Ovary (tissue), 10 donors: ENCODE measurements at places on chromosomes 2 and 18. TPM values are rescaled to one million over a fixed set of nuclear protein-coding genes. Genes with fewer than 3 reads are reported as not detected.

Gene CFAP210
- 1.9 TPM for total RNA-seq

DNA sequence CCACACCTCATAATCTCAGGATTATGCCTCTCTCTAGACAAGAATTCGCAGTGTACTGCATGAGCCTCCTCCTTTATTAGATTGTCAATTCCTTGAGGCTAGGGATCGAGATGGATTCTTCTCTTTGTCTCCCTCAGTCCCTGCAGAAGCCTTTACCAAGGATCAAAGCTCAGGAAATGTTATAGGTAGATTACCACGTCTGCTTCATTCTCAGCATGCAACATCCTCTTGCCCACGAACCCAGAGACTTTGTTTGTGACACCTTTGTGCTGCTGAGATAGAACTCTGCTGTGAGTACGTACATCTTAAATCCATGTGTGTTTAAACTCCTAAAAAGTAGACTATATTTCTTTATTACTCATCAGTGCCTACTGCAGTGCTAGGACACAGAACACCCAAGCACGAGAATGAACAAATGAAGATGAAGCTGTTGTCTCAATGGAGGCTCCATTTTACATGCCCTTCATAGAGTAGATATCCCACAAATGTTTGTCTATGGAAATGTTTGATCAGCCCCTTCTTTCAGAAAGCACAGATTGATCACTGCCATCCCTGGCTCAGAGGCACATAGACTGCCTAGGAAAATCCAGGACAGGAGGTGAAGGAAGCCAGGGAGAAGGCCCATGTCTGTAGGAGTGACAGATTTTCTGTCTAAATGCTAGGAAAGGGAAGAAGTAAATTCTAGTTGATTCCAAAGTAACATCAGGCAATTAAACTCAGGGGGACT, 98.8 kb upstream of the KLHL29 start:
- no peak for DNase-seq

- no peak for DNase-seq
Measured at GRCh38 chr18:63058521-63058920, 261.0 kb downstream of the BCL2 start.

DNA sequence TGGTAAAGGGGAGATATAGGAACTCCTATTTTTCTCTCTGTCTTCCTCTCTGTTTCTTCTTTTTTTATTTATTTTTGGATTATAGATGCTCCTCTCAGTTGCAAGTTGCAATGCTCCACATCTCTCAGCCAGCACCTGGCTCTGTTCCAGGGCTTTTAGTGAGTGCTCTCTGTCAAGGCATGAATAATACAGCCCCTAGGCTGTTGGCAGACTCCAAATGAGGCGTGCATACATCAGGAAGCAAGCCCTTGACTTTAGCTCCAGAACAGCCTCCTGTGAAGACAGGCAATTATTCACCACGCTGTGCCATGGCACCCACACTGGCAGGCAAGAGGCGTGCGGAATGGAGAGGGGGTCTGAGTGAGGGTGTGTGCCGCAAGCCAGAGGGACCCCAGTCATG, 228.1 kb upstream of the PXDN start:
- DNase-seq: no peak

- no peak for DNase-seq
Measured at GRCh38 chr18:13236411-13236810, 17.9 kb downstream of the LDLRAD4 start.

DNA sequence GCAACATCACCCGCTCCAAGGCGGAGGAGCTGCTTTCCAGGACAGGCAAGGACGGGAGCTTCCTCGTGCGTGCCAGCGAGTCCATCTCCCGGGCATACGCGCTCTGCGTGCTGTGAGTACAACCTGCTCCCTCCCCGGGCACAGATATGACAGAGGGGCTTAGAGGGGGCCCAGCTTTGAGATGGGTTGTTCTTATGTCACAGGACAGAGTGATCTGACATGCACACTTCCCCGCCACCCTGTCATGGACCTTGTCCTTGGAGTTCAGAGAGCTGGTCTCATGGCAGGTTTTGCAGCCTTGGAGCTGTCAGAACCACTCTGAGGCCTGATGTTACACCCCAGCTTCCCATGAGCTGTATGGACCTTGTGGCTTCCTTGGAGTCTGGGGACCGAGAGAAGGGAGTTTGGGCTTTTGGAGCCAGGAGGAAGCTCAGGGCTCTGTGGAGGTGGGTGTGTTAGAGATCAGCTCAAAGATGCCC, 398 bp downstream of the INPP5D start:
- DNase-seq: no peak

DNA sequence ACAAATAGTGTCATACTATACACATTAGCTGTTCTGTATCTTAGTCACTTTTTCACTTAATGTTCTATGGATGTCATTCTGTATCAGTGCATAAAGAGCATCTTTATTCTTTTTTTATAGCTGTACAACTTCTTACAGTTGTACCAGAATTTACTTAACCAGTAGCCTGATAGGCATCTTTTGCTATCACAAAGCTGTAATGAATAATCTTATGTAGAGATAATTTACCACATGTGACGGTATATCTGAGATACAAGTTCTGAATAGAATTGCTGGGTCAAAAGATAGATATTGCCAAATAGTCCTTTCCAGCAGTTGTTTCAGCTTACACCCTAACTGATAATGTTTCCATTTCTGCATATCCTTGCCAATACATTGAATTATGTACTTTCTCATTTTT, 70.0 kb downstream of the PTRHD1 start:
- no peak for DNase-seq

DNA sequence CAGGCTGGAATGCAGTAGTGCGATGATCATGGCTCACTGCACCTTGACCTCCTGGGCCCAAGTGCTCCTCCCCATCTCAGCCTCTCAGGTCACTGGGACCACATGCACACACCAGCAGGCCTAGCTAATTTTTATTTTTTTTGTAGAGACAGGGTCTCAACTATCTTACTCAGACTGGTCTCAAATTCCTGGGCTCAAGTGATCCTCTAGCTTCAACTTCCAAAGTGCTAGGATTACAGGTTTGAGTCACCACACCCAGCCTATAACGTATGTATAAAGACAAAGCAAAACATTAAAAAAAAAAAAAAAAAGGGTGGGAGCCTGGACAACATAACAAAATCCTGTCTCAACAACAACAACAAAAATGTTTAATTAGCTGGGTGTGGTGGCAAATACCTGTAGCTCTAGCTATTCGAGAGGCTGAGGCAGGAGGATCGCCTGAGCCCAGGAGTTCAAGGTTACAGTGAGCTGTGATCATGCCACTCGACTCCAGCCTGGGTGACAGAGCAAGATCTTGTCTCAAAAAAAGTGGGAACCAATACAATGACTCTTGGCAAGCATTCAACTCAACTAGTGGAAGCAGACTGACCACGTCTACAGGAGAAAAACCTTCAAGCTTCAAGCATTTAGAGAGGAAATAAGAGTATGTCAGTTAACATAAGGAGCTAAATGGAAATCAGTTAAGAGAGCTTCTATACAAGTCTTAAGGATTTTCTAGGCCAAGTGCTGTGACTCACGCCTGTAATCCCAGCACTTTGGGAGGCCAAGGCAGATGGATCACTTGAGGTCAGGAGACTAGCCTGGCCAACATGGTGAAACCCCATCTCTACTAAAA, 2.6 kb downstream of the GTF3C2 start:
- no peak for DNase-seq
